AG08395 (cell line): ENCODE measurements at places on chromosomes 4 and X.

- no peak for DNase-seq
Observed at GRCh38 chr4:103773691-103774231, 54.0 kb upstream of the TACR3 start.

DNA sequence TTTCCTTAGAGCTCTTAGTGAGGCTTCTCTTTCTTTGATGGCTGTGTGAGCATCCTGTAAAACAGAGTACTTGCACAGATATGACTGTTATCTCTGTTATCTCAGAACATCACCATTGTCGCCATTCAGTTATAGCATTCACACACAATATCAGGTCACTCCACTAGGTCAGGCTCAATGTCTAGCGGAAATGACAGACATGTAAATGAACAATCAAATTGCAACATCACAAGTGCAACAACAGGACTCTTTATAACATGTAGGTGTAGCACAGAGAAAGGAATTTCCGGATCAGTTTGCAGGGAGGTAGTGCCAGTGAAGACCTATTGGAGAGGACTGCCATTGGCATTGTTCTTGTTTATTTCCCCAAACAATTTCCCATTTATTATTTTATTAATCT, 43.2 kb upstream of the IGSF1 start:
- DNase-seq, result no peak

GRCh38 chr4:5746250-5746649, 35.2 kb downstream of the EVC start:
- DNase-seq, result no peak

DNA sequence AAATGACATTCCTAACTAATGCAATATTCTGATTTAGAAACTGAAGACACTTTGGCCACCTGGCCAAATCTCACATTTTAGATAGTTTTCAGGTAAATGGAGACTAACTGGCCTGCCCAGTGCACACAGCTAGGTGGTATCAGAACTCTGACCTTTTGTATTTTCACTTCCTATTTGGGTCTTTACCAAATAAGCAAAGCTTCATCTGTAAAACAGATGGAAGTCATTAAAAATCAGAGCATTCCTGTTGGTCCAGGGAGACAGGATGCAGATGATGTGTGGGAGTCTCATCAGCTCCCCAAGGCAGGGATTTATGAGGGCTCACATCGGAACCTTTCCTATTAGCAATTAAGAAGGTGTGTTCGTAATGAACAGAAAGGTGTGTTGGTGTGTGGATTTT, 57.7 kb downstream of the ARHGAP10 start:
- DNase-seq, result peak; percentile 43

DNA sequence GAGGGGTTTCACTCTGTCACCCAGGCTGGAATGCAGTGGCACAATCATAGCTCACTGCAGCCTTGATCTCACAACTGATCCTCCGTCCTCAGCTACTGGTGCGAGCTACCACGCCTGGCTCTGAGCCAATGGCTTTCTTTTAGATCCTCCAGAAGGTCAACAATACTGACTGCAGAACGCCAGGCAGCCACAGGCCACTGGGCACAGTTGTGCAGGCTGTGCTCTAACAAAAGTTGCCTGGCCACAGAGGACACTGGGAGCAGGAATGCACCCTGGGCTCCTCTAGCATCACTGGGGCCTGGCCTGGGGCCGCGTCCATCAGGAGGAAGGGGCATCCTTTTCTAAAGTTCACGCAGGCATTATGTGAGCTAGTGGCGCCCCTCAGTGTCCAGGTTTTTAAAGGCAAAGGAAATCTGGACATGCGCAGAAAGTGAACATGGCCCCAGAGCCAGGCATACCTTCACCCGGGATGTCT, 14.9 kb upstream of the PORCN start:
- DNase-seq, result no peak

DNA sequence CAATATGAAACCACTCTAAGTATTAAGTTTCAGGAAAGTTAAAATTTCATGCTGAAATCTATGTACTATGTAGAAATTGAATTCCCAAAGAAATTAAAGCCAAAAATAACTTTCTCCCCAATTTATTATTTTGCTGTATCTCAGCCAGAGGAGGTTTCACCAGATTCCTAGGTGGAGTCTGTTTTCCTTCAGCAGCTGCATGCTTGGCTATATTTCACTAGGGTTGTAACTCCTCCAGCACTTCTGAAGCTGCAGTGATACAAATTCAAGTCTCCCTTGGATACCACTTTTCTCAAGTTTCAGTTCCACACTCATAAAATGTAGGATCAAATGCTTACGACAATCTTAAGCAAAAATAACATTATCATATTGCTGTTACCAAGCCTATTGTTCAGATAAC, 41.2 kb upstream of the ZC4H2 start:
- DNase-seq, result no peak

- DNase-seq, result no peak
Observed at GRCh38 chr4:139461022-139461628, 7.2 kb downstream of the RAB33B start.

- DNase-seq, result peak; percentile 68
Observed at GRCh38 chrX:47311932-47312774, 58.2 kb upstream of the ZNF157 start.

DNA sequence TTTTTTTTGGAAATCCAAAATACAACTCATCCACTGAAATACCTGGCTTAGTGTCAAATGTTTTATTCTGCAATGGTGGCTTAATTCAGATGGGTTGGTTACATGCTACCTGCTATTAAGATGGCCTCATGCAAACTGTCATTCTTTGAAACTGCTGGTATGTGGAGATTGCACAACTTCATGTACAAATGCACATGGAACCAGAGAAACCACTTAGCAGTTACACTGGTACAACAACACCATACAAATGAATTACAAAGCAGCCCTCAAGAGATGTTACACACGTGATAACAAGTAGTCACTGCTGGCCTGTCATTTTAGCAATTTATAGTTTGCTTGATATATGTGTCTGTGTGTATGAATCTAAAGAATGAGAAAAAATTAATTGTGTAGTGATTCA, 84.6 kb upstream of the STS start:
- DNase-seq, result no peak

DNA sequence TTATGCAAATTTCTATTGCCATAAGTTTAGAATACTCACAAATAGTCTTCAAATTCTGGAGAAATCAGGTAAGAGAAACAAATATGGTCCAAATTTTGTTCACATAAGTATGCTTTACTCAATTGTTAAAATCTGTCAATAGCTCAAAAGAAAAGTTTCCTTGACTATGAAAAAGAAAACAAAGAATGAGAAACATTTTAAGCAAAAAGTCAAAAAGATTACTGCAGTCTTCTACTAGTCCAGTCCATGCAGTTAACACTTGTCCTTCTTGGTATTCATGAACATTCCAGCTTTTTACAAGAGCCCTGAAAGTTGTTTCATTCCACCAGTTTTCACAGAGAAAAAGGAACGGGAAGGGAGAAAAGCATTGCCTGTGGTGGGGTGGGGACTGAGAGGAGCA, 54.7 kb upstream of the ZXDA start:
- DNase-seq, result no peak
